Cortex of kidney (tissue), 1 donor: ENCODE measurements at places on chromosomes 3 and 15.

GRCh38 chr3:79506751-79507150 is 261.0 kb downstream of the ROBO1 start:
- no peak for DNase-seq

DNA sequence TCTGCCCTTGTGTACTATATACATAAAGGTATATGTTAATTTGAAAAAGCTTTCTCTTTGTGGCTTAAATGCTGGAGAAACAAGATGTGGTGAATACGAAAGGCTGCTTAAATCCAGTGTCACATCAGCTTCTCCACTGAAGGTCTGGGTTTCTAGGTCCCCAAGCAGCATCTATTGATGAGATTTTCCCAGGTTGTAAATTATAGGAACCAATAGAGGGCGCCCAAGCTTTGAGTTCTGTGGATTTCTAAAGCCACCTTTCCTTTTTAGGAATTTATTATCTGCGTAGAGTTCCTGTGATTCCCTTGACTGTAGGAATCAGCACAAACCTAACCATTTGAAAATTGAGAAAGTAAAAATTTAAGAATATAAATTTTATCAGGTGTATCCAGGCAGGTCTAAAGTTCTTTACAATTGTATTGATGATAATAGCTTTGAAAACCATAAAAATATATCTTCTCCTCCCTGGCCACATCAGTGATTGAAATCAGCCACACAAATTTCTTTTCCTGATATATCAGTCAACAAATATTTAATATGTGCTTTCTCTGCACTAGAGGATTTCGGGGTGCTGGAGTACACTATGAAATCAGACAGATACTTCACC is 88.3 kb upstream of the ADAMTSL3 start:
- DNase-seq: no peak

DNA sequence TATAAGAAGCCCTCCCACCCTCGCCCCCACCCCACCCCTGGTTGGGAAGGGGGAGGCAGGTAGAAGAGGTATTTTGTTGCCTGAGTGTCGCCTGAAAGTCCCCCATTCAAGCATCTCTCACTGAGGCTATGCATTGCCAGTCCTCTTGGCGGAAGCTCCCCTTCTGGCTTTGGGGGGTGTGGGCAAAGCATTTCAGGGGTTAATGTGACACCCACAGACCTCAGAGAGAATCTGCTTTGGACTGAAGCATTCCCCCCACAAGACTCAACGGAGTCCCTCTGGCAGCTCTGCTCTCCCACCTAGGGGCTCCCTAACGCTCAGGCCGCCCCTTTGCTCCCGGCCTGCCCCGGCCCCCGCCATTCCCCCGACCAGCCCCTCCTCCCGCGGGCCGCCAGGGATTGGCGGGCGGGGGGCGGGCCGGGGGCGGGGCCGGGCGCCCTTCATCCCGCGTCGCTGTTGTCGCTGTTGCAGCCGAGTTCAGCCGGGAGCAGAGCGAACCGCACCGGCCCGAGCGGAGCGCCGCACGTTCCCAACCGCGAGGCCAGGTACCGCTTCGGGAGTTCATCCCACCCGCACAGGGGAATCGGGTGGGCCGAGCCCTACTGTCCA is at the start of gene SLC38A3:
SLC38A3 (plus strand) TSS at position 468 of the 609 bp plus-strand sequence. CDS start 8,929 bp downstream, outside the sequence.
- no peak for DNase-seq

DNA sequence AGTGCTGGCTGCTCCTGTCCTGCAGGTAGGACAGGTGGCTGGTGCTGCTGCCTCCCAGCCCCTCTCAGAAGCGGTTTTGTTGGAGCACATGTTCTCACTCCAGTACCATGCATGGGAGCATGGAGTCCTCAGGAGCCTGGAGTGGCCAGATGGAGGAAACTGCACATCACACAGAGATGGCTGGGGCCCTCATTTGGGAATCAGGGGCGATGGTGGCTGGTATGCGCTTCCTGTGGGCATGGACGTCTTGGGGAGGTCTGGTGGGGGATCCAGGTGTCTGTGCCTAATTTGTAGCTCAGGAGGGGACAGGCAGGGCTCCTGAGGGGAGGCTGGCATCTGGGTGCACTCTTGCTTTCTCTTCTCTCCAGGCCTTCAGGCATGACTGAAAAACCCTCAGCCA is 168.2 kb downstream of the KLF13 start:
- no peak for DNase-seq

DNA sequence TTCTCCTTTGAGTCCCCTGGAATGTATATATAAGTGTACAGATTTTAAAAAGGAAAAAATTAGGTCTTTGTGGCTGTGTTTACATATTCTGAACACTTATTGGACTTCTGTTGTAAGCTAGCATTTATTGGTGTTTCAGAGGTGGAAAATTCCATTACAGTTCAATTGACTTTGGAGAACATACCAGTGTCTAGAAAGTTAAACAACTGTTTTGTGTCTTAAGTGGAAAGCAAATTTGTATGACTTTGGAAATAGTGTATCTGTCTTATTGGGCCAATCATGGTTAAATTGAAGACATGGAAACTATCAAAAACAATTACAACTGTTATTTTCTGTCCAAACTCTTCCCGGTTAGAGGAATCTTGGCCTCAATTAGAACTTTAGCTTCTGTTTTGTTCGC is 265.0 kb upstream of the C2CD4B start:
- no peak for DNase-seq

GRCh38 chr15:89243046-89243690 is 611 bp upstream of the FANCI start:
- no peak for DNase-seq
